ENCODE measurements at places on chromosomes 6 and 20. TPM values are rescaled to one million over a fixed set of nuclear protein-coding genes. Genes with fewer than 3 reads are reported as not detected.

Gene AVP
- total RNA-seq = not detected

DNA sequence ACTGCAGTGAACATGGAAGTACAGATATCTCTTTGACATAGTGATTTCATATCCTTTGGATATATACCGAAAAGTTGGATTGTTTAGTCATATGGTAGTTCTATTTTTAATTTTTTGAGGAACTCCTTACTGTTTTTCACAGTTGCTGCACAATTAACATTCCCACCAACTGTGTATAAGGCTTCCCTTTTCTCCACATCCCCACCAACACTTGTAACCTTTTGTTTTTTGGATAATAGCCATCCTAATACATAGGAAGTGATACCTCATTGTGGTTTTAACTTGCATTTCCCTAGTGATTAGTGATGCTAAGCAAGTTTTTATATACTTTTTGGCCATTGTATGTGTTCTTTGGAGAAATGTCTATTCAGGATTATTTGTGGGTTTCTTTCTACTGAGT, 45.1 kb upstream of the TENT5A start:
- DNase-seq = no peak

DNA sequence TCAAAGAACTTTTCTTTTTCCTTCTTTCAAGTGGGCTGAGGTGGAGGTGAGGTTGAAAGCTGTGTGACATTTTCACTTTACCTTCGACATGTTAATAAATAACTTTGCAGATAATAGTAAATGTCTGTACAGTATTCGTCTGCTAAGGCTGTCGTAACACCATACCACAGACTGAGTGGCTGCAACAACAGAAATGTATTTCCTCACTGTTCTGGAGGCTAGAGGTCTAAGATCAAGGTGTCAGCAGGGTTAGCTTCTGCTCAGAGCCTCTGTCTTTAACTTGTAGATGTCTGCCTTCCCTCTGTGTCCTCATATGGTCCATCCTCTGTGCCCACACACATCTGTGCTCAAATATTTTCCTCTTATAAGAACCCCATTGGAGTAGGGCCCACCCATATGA, 14.9 kb downstream of the PHACTR2 start:
- no peak for DNase-seq

Gene TUBE1
- total RNA-seq = 68.3 TPM

Gene LGSN
- not detected for total RNA-seq

Gene LRRC73
- 1.8 TPM for total RNA-seq

- no peak for DNase-seq
These were observed 386.2 kb upstream of the FLRT3 start for GRCh38 chr20:14723614-14724013.

- no peak for DNase-seq
These were observed 47.4 kb downstream of the SLC17A5 start for GRCh38 chr6:73606428-73606827.

GRCh38 chr6:159914565-159914923, 23.8 kb downstream of the MAS1 start:
- no peak for DNase-seq

Data from cerebellum (tissue), 4 donors.